Stimulated activated naive CD4-positive, alpha-beta T cell (primary cell): ENCODE measurements at places on chromosomes 6 and 20.

DNA sequence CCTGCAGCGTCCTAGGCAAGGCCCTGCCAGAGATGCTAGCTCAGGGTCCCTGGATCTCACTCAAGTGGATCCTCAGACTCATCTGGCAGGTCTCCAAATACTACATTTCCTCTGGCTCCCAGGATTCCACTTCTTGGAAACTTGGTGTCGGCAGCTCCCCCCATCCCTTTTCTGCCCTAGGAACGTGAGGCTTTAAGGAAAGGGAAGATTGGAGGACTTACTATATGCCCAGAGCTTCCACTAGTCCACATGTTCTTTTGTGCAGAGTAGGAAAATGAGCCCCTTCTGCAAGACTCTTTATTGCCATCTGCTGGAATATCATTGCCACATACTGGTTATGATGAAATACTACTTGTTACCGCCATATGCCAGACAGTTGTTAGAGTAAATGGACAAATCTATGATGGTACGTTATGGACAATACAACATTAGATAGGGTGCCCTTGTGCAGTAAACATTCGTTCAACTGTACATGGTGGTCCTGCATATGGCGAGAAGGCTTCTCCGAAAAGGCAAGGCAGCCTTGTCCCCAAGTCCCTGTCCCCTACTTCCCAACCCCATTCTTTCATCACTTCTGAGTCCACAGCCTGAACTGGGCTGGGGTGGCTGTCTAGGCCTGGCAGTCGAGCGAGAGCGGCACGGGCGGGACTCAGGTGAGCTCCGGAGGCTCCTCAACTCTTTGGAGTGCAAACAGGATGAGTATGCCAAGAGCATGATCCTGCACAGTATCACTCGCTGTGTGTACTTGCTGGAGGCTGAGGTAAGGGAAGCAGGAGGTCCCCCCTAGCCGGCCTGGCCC is 780 bp downstream of the ARMC12 start:
- peak; percentile 77 for DNase-seq

DNA sequence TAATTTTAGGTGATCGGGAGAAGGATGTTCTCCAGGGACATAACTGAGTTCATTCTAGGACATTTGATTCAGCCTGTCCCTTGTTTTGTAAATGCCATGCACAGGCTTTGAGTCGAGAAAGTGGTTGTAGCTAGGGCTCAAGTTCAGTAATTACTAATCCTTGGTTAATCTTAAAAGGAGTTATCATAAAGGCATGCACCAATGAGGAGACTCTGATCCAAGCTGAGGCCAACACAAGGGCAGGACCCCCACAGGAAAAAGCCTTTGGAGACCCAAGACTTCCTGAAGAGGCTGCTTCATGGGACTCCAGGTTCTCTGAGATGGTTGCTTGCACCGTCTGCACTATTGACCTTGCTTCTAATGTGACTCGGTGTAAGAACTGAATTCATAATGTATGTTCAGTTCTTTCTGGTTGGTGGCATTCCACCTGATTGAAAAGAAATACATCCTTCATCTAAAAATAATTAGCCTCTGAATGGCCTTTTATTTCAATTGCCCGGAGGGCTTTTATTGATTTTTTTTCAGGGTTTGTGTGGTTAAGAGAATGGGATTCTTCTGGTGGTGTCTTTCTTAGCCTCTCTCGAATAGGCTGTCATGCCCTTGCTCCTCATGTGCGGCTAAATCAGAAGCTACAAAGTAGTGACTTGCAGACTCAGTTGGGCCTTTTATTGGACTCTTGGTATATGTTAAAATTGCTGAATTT is 201.7 kb upstream of the PLCB4 start:
- DNase-seq, result no peak

- DNase-seq, result peak; percentile 52
Measured at GRCh38 chr20:44733341-44734069, 12.2 kb upstream of the KCNK15 start.

DNA sequence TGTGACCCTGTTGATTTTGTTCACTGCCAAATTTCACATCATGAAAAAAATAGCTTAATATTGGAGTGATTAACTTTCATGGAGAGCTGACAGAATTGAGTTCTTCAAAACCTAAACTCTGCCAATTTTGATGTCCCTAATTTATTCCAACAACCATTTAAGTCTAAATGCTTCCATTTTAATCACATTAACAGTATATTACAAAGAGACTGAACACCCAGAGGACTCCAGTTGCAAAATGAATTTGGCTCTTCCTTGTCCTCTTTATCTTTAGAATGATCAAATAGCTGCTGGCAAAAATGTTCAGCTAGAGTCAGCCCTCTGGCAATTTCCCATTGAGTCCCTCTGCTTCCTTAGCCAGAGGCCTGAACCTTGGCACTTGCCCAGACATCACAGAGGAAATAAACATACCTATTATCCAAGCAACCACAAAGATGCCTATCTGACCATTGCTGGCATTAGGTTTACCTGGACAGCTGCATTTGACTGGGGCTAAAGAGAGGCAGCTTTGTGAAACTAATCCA is 299.0 kb upstream of the STXBP5 start:
- DNase-seq, result no peak

- DNase-seq, result no peak
Measured at GRCh38 chr6:138970856-138971425, 17.1 kb downstream of the REPS1 start.

GRCh38 chr6:137357263-137357947 is 136.8 kb downstream of the OLIG3 start:
- no peak for DNase-seq

GRCh38 chr6:157990321-157991066 is 8.8 kb downstream of the SYNJ2 start:
- peak; percentile 63 for DNase-seq

DNA sequence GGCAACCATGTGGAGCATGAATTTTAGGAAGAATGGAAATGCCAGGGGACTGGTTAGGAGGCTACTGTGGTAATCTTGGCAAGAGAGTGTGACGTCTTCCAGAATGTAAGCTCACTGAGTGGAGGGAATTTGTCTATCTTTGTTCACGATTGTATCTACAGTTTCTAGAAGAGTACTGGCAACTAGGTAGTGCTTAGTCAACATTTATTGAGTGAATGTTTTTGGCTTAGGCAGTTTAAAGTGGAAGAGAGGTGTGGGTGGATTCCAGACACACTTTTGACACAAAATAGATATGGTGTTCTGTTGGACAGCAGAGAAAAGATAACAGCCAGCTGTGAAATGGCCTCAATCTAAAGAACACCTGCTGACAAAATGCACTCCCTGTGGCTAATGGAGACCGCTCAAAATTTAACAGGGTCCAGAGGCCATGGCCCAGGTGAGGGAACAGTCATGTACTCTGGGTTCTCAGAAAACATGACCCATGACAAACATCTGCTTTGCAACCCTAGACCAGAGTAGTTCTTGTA is 139.3 kb downstream of the GPX5 start:
- no peak for DNase-seq

GRCh38 chr20:32238483-32239425 is 31.1 kb downstream of the POFUT1 start:
- DNase-seq, result no peak

GRCh38 chr6:168083514-168083885 is 4.5 kb upstream of the FRMD1 start:
- DNase-seq, result no peak
